Smooth muscle cell of the coronary artery (primary cell): ENCODE measurements at places on chromosomes 5 and 9. TPM values are rescaled to one million over a fixed set of nuclear protein-coding genes. Genes with fewer than 3 reads are reported as not detected.

WDR31 gene
- total RNA-seq, result 0.83 and 5.3 TPM in 2 replicates

PRDM9 gene
- not detected in 2 replicates for total RNA-seq

PAIP1 gene
- 17.6 and 62.6 TPM in 2 replicates for total RNA-seq

EIF4EBP3 gene
- 0.90 and 3.7 TPM in 2 replicates for total RNA-seq

ZFP2 gene
- total RNA-seq, result 0.60 and 2.7 TPM in 2 replicates

CYSRT1 gene
- 0.12 and 0.30 TPM in 2 replicates for total RNA-seq

ADGRD2 gene
- total RNA-seq, result not detected in 2 replicates

SCGB3A2 gene
- total RNA-seq, result 0.15 TPM in 1 of 2 replicates, not detected in the other

ZNF454 gene
- total RNA-seq, result 1.4 and 2.8 TPM in 2 replicates

B4GALT1 gene
- 10.4 and 37.4 TPM in 2 replicates for total RNA-seq

SV2C gene
- not detected in 2 replicates for total RNA-seq
